Kidney capillary endothelial cell (primary cell): ENCODE measurements at places on chromosomes 11 and 22.

- no peak for DNase-seq
Observed at GRCh38 chr11:37721485-37721884, 1123.4 kb upstream of the RAG2 start.

GRCh38 chr11:40401132-40401853 lies 1058.2 kb downstream of the LRRC4C start:
- no peak for DNase-seq

DNA sequence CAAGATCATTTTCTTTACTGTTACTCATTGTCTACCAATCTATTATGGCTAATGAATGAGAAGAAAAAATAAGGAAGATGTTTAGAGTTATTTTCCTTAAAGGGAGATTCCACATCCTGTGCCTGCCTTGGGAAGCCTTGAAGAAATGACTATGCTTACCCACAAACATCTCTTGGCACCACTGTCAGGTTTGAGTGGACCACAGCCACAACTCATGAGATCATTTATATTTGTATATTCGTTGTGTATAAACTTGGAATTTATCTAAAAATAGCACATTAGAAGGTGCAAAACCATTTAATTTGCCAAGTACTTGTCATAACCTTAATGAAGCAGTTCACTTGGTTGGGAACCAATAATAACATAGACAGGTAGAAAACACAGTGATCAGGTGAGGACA lies 740.8 kb downstream of the DLG2 start:
- no peak for DNase-seq

DNA sequence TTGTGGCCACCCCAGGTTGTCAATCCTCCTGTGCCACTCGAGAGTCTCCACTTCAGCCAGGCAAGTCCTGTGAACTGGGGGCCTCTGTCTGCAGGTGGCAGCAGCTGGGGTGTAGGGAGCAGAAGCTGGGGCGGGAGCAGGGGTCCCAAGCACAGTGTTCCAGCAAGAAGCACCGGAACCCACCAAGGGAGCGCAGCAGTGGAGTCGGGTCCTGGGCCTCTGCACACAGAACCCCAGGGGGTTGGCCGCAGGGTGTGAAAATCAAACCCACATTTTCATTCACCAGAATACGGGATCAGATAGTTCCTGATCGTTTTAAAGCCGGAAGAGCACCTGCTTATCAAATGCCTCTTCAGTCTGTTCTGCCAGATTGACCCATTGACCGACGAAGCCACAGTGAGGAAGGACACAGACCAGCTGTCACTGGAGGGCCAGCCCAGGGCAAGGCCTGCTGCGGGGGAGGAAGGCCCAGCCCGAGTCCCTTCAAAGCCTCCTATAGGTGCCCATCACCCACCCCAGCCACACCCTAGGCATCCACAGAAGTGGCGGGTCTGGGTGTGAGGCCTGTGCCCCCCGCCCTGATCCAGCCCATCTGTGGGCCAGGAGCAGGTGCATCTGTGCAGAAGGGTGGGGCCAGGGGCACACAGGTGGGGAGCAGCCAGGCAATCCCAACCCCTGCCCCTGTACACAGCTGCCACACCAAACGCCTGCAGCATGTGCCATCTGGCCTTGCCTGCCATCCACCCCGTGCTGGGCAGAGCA lies 34.1 kb downstream of the RSPH14 start:
- DNase-seq, result no peak

- DNase-seq, result no peak
Observed at GRCh38 chr11:67276781-67277230, 10.5 kb downstream of the GRK2 start.

GRCh38 chr11:58830673-58831301 lies 13.7 kb downstream of the GLYATL2 start:
- DNase-seq, result no peak

DNA sequence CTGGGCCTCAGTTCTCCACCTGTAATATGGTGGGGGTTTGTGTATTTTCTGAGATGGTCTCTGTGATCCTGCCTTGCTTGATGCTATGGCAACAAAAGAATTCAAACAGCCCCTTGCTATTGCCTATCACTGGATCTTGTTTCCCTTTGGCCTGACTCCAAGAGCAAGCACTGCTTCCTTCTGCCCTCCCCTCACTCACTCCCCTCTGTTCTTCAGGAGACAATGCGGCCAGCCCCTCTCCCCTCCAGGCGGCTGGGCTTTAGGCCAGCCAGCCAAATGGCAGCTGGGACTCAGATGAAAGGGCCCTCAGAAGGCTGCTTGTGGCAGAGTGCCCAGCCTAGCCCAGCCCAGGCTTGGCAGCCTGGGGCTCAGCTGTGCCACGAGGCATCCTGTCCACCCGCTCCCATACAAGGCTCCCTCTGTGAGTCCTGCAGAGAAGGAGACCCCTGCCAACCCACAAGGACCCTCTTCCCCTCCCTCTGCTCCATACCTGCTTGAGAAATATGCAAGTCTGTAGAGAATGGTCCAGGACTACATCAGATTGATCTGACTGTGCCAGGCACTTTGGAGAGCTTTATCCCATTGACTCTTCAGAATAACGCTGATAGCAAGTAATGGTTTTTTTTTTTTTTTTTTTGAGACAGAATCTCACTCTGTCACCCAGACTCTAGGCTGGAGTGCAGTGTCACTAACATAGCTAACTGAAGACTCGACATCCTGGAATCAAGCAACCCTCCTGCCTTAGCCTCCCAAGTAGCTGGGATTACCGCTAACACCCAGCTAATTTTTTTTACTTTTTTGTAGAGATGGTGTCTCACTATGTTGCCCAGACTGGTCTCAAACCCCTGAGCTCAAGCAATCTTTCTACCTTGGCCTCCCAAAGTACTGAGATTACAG lies 7.6 kb upstream of the KCTD14 start:
- peak; percentile 7 for DNase-seq

GRCh38 chr11:71988050-71988449 lies 10.7 kb upstream of the IL18BP start:
- no peak for DNase-seq

- peak; percentile 71 for DNase-seq
Observed at GRCh38 chr11:59556115-59556916, 45.0 kb downstream of the OR4D9 start.

DNA sequence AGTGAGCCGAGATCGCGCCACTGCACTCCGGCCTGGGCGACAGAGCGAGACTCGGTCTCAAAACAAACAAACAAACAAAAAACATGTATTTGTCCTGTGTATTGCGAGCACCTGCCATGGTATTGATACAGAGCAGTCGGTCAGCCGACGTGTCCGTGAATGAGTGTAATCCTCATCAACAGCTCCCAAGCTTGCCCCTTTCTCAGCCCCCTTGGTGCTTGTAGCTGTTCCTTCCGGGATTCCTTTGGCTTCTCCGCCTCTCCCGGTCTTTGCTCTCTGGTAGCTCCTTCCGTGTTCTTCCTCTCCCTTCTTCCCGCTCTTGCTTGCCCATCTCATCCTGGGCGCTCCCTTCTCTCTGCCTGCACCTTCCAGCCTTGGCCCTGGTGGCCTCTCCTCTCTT lies 10.9 kb downstream of the ZNF74 start:
- no peak for DNase-seq

GRCh38 chr11:122578171-122578825 lies 77.2 kb upstream of the UBASH3B start:
- no peak for DNase-seq

DNA sequence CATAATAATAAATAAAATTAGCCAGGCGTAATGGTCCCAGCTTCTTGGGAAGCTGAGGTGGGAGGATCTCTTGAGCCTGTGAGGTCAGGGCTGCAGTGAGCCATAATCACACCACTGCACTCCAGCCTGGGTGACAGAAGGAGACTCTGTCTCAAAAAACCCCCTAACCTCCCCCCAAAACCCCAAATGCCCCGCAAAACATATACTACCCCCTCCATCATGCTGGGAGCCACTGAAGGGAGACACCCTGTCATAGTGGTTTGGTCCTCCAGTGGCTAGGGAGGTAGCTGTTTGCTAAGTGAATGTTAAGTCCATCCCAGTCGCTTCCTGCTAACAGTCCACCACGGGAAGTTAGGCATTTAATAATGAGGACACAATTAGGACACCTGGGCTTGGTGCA lies 125.0 kb downstream of the ABTB2 start:
- DNase-seq, result no peak

DNA sequence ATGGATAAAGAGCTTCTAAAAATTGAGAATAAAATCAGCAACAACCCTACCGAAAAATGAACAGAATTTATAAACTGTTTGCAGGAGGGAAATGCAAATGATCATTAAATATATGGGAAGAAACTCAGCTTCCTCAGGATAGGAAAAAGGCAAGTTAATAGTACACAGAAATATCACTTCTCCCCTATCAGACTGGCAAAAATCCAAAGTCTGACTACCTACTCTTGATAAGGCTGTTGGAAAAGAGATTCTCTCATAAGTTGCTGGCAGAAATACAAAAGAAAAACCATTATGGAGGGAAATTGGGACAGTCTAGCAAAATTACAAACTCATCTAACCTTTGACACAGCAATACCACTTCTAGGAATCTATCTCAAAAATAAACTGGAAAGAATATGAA lies 100.9 kb upstream of the LDLRAD3 start:
- DNase-seq, result no peak

DNA sequence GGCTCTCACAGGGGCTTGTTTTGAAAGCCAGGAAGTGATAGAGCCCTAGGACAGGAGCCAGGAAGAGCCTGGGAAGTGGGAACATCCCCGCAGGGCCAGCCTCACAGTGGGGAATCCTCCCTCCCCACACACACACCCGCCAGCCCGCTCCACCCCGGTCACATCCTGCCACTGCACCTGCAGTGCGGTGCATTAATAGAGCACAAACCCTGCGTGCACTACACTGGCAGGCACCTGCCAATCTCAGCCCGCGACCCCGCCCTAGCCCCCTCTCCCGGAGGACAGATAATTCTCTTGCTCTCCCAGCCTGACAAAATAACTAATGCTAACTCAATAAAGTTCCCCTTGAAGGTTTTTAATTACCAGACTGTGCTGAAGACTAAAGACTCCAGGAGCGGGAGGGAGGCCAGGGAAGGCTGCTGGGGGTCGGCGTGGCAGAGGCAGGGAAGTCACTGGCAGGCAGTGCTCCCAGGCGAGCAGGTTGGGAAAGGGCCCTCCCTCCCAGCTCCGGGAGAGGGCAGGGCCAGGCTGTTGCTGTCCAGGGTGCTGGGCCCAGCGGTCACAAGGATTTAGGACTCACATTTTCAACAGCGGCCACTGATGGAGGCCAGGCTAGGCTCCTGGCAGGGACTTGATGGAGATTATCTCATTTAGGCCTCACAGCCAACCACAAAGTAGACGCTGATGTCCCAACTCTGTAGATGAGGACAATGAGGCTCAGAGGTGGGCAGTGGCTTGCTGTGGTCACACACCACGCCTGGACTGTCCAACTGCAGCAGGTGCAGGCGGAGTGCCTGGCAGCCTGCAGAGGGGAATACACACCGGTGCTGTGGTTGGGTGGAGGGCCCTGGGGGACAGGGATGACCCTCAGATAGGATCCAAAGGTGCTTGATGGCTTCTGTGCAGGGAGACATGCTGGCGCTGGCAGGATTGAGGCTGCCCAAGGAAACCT lies 23.9 kb upstream of the TCF20 start:
- no peak for DNase-seq

GRCh38 chr22:35605851-35606481 lies 11.2 kb downstream of the MB start:
- no peak for DNase-seq

- no peak for DNase-seq
Observed at GRCh38 chr11:125675196-125675595, 5.5 kb downstream of the ACRV1 start.

GRCh38 chr11:44033411-44033850 lies 14.3 kb upstream of the ACCSL start:
- no peak for DNase-seq

- no peak for DNase-seq
Observed at GRCh38 chr11:118434553-118435289, 1.6 kb upstream of the KMT2A start.

DNA sequence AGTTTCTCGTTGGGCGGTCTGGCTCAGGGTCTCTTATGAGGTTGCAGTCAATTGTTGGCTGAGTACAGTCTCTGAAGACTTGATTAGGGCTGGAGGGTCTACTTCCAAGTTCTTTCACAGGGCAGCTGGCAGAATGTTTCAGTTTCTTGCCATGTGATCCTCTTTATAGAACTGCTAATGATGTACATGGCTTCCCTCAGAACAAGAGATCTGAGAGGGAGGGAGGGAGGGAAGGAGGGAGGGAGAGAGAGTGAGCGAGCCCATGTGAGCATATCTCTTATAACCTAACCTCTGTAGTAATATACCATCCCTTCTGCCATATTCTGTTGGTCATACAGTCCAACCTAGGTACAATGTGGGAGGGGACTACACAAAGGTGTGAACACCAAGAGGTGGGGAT lies 2.7 kb upstream of the CCDC15 start:
- DNase-seq, result no peak

GRCh38 chr11:128764424-128765095 lies 70.7 kb downstream of the FLI1 start:
- DNase-seq, result no peak

DNA sequence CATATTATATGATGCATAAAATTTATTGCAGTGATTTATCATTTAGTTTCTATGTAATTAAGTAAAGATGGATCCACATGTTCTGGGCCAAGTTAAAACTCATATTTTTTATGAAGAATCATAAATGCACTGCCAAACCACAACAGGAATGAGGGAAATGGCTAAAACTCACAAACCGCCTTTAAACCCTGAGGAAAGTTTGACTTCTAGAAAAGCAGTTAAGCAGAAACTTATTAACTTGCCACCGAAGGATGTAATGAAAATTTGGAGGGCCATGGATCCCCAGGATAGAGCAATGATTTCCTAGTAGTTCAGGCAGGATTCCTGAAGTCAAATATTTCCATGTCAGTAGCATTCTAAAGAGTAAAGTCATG lies 218.3 kb upstream of the CTSC start:
- DNase-seq, result no peak

- peak; percentile 20 for DNase-seq
Observed at GRCh38 chr22:31695423-31695822, 33.4 kb upstream of the PISD start.

GRCh38 chr11:15941206-15941770 lies 415.1 kb downstream of the SOX6 start:
- DNase-seq, result peak; percentile 37

- DNase-seq, result no peak
Observed at GRCh38 chr11:121350314-121351082, 57.9 kb downstream of the SC5D start.

- DNase-seq, result no peak
Observed at GRCh38 chr22:18066181-18066859, 11.5 kb upstream of the PEX26 start.
